Ascending aorta (tissue), 2 donors: ENCODE measurements at places on chromosomes 4 and X. TPM values are rescaled to one million over a fixed set of nuclear protein-coding genes. Genes with fewer than 3 reads are reported as not detected.

The FGFBP2 gene
- total RNA-seq: not detected

The EMCN gene
- 24.6 TPM for total RNA-seq

The S100G gene
- not detected for total RNA-seq

The RBPJ gene
- 17.6 TPM for total RNA-seq

The SH3RF1 gene
- 27.6 TPM for total RNA-seq

The GAB3 gene
- total RNA-seq: 2.9 TPM

DNA sequence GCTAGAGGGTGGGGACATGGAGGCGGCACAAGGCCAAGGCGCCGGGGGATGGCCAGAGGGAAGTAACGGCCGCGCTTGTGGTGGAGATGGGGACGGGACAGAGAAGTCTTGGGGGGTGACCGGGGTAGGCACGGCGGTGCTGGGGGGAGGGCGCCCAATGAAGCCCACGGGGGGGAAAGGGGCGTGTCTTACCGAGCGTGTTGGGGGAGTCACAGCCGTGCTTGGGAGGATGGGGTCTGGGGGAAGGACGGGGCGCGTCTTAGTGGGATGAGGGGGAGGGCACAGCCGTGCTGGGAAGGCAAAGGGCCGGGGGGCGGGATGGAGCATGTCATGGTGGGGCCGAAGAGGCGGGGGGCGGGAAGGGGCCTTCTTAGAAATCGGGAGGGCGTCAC is 952 bp downstream of the ARSD start:
- H3K27ac ChIP-seq: peak overlapping the region; percentile 99
- H3K4me3 ChIP-seq: peak overlapping the region; percentile 92
- no peaks in the 10 kb centered on the region for H3K27me3 ChIP-seq
- peaks cover 3% of the 10 kb centered on the region for H3K36me3 ChIP-seq
- DNase-seq: peak; percentile 24

DNA sequence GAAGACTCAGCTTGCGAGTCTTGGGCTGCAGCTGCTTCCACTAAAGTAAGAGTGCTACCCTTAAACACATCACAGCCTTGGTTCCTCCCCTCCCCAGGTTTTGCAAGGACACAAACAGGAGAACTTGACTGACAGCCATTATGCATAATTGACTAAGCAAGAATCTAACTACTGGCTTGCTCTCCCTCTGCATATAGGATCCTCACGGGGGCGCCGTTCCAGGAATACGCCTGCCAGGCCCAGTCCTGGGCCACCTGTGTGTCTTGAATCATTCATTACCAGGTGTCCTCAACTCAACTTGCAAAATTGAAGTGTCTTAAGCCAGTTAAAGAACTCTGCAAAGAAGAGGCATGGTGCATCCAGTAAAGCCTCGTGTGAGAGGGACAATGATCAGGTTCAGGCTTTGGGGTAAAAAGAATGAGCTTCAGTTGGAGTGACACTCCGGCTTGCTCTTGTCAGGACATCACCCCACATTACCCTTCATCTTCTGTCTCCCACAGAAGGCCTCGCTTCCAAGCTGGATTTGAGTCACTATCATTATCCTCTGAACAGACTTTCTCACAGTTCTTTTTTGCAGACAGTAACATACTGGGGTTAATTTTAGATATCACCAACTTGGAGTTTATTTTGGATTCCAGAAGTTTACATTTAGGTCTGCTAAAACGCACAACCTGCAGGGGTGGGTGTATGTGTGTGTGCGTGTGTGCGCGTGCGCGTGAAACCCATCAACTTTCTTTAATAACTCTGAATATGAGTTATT is 273.5 kb upstream of the HS3ST1 start:
- no peaks in the 10 kb centered on the region for H3K4me1 ChIP-seq
- H3K27me3 ChIP-seq: no peaks in the 10 kb centered on the region
- DNase-seq: no peak
- H3K27ac ChIP-seq: no peak overlapping the region

DNA sequence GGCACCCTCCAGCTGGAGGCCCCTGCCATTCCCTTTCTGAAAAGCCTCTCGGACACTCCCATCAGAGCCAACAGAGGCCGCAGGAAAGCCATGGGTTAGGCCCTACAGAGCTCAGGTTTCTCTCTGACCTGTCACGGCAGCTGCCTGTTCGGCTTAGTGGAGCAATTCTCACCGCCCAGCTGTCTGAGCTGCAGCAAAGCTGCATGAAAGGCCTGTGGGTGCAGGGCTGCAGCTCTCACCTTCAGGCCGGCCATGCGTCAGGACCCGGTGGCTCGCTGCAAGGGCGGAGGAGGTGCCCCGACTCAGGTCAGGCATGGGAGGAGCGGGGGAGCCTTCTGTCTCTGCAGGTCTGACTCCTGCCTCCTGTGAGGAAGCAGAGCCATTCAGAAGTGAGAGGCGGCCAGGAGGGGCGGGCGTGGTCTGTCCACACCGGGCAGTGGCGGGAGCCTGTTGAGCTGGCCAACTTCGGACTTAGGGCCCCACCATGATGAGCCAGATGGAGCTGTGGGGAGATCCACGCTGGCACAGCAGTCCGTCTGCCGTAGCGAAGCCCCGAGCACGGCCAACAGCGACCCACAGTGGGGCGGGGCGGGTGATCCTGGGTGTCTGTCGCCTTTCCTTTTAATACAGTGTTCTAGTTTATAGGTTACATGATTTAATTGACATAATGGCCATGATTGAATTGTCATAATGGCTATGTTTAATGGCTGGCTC is 23.4 kb downstream of the PDE6B start:
- no peak overlapping the region for H3K4me3 ChIP-seq
- H3K27me3 ChIP-seq: no peaks in the 10 kb centered on the region
- no peaks in the 10 kb centered on the region for H3K36me3 ChIP-seq
- no peak for DNase-seq

- H3K4me1 ChIP-seq: no peaks in the 10 kb centered on the region
- H3K36me3 ChIP-seq: no peaks in the 10 kb centered on the region
- H3K4me3 ChIP-seq: no peak overlapping the region
- DNase-seq: no peak
- H3K27ac ChIP-seq: no peak overlapping the region
Observed at GRCh38 chr4:72591547-72592454, 22.8 kb upstream of the ADAMTS3 start.

- no peaks in the 10 kb centered on the region for H3K4me1 ChIP-seq
- DNase-seq: no peak
- H3K27me3 ChIP-seq: no peaks in the 10 kb centered on the region
- H3K27ac ChIP-seq: no peak overlapping the region
- H3K36me3 ChIP-seq: no peaks in the 10 kb centered on the region
- H3K4me3 ChIP-seq: no peak overlapping the region
Observed at GRCh38 chr4:14434483-14434882, 567.8 kb upstream of the CPEB2 start.

DNA sequence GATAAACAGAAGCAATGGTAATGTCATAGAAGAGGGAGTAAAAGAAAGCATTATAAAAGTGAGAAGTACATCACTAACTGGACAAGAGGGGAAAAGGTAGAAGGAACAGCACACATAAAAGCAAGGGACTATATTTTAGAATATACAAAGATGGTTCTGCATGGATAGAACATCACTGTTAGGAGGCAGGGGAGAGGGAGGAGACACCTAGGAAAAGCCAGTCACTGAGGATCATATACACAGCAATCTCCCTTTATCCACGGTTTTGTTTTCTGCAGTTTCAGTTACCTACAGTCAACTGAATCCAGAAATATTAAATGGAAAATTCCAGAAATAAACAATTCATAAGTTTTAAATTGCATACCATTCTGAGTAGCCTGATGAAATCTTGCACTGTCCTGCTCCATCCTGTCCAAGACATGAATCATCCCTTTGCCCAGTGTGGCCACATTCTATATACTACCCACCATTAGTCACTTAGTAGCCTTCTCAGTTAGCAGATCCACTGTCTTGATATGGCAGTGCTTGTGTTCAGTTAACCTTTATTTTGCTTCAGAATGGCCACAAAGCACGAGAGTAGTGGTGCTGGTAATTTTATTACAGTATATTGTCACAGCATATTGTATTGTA is 74.2 kb downstream of the PPA2 start:
- no peaks in the 10 kb centered on the region for H3K36me3 ChIP-seq
- no peak for DNase-seq
- no peaks in the 10 kb centered on the region for H3K4me1 ChIP-seq
- H3K4me3 ChIP-seq: no peak overlapping the region
- H3K27ac ChIP-seq: no peak overlapping the region

DNA sequence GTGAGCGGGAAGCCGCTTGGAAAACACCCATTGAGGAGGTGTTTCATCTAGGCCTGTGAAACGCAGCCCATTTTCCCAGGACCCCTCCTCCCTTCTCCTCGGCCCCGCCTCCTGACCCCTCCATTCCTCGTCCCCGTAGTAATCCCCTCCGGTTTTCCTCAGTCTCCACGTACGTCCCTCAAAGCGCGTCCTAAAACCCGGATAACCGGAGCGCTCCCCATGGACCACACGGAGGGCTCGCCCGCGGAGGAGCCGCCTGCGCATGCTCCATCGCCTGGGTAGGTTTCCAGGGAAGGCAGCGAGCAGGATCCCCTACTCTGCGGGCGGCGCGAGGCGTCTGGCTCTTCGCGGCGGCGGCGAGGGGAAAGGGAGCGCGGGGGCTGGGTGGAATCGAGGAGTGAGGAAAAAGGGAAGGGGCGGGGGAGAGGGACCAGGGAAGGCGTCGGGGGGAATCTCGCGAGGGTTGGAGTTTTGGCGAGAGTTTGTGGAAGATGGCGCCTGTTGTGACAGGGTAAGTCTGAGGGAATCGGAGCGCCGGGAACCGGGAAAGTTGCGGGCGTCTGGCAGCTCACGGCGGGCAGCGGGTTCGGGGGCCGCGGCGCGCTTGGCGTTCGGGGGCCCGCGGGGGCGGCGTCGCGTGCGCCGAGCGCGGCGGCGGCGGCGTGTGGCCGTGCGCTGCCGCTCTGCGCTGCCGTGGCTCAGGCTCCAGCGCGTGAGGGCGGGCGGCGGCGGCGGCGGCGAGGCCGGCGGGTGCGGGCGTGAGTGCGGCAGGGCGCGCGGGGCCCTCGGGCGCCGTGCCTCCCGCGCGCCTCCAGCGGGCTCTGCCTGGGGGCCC is at the start of gene RBPJ:
TSS of gene RBPJ (plus strand) at position 477 of the 835 bp plus-strand sequence. CDS start at position 492, 15 bp downstream.
- H3K27me3 ChIP-seq: no peaks in the 10 kb centered on the region
- no peaks in the 10 kb centered on the region for H3K4me1 ChIP-seq

GRCh38 chr4:26746802-26747213 is 113.8 kb upstream of the STIM2 start:
- H3K36me3 ChIP-seq: peaks cover 11% of the 10 kb centered on the region
- H3K27me3 ChIP-seq: no peaks in the 10 kb centered on the region
- DNase-seq: no peak
- H3K4me3 ChIP-seq: no peak overlapping the region
